T-helper 17 cell (primary cell): ENCODE measurements at places on chromosomes 1 and 21.

- no peak for DNase-seq
Measured at GRCh38 chr1:9150582-9151327, 21.9 kb upstream of the GPR157 start.

DNA sequence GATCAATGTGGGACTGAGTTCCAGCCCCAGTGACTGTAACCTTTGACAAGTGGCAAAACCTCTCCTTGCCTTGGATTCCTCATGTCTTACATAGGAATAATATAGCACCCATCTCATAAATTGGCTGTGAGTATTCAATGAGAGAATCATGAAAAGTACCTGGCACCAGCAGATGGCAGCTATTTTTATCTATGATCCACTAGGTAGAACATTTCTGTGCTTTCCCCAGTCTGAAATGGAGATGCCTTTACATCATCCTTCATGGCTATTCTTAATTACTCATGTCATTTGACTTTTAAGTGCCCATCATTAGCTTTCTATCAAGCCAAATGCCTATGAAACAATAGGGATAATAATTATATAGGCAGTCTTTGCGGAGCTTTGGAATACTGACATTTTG, 130.1 kb downstream of the TGFB2 start:
- DNase-seq: no peak

- no peak for DNase-seq
Measured at GRCh38 chr1:214453109-214453722, 98.2 kb downstream of the PTPN14 start.

GRCh38 chr1:26391450-26391849, 18.9 kb upstream of the ZNF683 start:
- no peak for DNase-seq

GRCh38 chr1:5913876-5914275, 78.3 kb downstream of the NPHP4 start:
- no peak for DNase-seq

DNA sequence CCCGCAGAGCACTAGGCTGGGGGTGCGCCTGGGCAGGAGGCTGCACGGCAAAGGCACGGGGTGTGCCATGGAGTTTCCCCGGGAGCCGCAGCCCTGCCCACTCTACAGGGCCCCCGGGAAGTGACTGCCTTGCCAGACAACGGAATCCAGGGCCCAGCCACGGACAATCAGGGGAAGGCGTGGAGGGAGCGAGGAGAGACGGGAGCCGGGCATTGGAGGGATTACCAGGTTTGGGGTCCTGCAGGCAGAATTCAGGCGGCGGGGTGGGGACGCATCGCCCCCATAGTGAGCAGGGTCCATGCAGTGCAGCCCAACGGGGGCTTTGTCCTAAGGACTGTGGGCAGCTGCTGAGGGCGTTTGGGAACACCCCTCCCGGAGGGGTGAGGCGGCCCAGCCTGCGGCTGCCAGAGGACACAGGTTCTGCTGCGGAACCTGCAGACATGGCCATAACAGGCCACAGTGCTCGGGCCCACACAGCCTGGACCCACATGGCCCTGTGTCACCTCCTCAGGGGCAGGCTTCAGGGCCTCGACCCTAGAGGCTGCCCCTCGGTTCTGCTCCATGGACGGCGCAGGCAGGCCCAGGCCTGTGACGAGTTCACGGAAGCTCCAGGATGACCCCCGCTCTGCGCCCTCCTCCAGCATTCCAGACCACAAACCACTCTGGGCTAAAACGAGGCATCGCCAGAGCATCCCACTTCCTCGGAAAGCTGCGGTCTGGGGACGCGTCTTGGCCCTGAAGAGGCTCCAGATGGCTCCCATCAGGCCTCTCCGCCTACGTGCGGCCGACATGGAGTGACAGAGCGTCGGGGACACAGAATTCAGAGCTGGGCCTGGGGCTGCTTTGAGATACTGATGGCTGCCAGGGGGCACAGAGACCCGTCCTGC, 54.5 kb downstream of the COL6A1 start:
- no peak for DNase-seq

DNA sequence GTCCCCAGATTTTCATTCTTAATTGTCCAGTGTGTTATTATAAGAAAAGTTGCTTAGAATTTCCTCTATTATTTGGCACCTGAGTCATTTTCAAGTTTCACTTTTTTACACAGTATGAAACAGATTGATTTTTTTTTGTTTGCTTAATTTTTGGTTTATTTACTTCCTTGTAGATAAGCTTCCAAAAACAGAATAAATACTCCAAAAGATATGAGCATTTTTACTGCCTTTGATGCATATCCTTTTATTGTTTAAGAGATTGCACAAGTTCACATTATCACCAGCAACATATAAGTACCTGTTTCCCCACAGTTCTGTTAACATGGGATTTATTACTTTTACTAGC, 36.3 kb upstream of the AHCYL1 start:
- DNase-seq: no peak

DNA sequence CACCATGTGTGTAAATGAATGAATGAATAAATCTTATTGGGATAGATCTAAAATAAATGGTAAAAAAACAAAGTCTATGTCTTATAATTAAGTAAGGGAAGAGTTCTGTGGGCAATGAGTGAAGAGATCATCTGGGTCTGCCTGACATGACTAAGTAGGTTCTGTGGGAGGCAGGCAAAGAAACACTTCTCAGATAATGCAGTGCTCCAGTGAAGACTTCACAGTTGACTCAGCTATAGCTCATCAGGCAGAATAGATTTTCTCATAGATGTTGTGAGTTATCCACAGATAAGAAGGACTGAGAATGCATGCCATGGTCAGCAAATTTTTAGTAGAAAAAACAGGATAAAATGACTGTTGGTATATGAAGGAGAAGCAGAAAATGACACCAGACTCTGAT, 12.4 kb downstream of the KRTAP22-2 start:
- no peak for DNase-seq

DNA sequence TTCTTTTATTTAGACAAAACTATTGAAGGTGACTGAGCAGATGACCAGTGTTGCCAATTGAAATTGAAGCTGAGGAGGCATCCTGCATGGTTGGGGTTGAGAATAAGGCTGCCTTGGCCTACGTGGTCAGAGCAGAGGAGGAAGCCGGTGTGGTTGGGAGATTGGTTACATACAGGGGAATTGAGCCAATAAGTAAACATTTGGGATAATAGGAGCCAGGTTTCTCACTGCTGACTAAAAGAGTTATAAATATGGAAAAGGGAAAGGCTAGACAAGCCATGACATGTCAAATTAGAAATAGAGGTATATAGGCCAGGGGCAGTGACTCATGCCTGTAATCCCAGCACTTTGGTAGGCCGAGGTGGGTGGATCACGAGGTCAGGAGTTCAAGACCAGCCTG, 15.8 kb downstream of the SNX7 start:
- DNase-seq: no peak

- DNase-seq: no peak
Measured at GRCh38 chr1:107941531-107941930, 23.4 kb downstream of the VAV3 start.

GRCh38 chr1:115401676-115402075, 63.6 kb upstream of the NGF start:
- DNase-seq: no peak

DNA sequence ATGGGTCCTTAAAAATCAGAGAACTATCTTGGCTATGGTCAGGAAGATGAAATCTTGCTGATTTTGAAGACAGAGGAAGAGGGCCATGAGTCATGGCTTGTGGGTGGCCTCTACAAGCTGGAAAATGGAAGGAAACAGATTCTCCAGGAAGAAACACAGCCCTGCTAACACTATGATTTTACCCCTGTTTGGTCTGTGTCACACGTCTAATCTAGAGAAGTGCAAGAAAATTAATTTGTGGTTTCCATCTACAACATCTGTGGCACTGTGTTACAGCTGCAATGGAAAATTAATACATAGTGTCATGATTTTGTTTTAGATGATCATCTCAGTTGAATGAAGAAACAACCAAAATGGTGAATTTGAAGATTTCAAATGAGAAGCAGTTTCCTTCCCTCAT, 288.7 kb upstream of the NRIP1 start:
- no peak for DNase-seq

- no peak for DNase-seq
Measured at GRCh38 chr21:37688952-37689659, 227.2 kb downstream of the KCNJ6 start.

DNA sequence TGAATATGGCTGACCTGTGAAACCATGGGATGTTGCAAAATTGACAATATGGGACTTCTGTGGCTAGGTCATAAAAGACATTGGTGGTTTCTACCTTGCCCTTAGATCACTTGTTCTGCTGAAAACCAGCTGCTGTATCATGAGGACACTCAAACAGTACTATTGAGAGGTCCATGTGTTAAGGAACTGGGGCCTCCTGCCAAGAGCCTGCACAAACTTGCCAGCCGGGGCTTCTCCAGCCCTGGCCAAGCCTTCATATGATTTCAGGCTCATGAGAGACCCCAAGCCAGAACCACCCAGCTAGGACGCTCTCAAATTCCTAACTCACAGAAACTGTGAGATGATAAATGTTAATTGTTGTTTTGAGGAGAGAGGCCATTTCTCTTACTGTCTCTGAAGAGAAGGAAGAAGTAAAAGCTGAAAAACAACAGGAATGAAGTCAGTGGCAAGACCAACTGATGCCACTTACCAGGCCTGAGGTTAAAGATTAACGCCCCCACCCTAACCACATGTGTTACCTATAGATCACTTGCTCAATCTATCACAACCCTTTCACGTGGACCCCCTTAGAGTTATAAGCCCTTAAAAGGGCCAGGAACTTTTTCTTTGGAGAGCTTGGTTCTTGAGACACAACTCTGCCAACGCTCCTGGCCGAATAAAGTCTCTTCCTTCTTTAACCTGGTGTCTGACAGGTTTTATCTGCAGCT, 3.9 kb upstream of the PITHD1 start:
- no peak for DNase-seq

DNA sequence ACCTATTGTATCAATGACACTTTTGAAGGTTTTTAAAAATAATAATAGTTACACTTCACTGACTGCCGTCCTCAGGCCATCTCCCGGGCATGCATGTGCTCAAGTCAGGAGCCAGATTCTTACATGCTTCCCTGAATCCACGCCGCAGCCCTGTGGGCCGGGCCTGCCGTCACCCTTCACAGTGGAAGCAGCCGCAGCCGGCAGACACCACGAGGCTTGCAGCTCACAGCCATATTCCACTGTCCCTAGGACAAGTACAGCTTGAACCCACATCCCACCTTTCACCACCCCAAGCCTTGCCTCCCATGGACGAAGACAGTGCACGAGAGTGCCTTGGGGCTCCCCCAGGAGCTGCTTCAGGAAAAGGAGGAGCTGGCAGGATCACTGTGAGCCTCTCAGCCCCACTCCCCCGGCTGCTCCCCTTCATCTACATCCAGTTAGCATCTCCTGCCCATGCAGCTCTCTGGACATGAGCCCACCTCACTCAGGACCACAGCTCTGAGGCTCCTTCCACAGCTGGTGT, 77.2 kb downstream of the POFUT2 start:
- no peak for DNase-seq

- DNase-seq: no peak
Measured at GRCh38 chr1:243363832-243364231, 108.0 kb downstream of the SDCCAG8 start.

GRCh38 chr1:89546082-89546889, 21.7 kb downstream of the LRRC8B start:
- no peak for DNase-seq

DNA sequence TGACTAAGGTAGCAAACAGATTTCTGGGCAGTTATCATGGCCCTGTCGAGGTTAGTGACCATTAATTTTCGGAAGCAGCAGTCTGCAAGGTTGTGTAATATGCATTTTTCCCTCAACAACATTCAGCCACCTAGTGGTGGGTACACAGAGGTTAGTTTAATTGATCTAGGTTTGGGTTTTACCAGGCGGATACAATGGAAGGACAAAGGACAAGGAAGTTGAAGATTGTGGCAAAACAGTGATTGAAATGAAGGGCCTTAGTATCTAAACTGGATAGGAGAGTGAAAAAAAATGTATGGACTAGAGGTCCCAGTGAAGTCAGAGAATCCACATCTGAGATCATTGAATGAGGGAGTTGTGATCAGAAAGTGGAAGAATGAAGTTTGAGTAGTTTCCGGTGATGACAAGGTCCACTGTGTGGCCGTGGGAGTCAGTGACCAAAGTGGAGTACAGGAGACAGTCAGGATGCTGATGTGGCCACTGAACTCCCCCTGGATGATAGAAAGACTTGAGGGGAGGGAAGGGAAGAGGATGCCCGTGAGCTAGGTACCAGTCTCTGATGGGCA, 2.8 kb downstream of the ARMH1 start:
- no peak for DNase-seq
